ENCODE measurements at places on chromosomes 7 and 10.

DNA sequence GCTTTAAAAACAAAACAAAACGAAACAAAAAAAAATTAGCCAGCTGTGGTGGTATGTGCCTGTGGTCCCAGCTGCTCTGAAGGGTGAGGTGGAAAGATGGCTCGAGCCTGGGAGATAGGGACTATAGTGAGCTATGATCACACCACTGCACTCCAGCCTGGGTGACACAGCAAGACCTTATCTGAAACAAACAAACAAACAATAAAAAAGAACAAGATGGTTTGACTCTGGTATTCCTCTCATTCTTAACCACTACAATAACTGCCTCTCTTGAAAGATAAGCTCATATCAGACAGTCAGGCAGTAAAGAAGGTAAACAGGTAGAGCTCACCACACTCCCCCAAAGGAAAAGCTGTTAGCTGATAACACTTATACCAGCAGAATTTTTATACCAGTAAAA lies 14.1 kb upstream of the DUSP5 start:
- DNase-seq = no peak

DNA sequence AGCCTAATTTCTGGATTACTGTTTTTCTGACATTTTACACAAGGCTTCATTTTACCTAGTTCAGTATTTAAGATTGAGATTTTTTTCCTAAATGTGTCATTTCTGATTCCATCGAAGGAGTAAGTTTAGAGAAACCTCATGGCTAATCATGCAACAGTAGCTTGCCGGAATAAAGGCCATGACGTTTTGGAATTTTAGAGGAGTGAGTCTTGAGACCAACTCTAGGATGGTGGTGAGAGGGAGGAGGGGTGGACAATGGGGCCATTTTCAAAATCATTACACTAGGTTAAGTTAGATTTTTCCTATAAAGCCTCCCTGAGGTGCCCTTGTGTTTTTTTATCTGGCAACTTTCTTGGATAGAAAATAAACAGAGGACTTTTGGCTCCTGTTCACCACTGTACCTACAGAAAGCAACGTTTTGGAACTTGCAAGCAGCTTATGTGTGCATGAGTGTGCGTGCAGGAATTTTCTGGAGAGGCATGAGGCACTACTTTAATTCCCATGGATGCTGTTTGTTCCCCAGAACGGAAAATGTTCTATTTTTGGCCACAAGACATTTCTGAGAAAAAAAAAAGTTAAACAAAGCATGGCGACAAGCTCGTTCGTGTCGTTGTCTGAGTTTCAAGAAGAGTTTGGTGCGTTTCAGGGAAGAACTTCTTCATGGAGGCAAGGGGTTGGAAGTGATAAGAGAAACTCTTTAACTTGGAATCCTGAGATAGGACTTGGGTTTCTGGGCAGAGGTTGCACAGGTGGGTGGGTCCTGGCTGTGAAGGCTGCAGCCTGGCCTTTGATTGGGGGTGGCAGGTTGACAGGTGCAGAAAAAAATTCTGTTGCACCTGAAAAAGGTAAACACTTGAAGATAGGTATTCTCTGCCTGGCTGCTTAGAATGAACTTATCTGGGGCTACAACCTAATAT lies 178.1 kb downstream of the PTEN start:
- DNase-seq = no peak

- DNase-seq = no peak
Measured at GRCh38 chr7:7408001-7408770, 127.5 kb downstream of the COL28A1 start.

DNA sequence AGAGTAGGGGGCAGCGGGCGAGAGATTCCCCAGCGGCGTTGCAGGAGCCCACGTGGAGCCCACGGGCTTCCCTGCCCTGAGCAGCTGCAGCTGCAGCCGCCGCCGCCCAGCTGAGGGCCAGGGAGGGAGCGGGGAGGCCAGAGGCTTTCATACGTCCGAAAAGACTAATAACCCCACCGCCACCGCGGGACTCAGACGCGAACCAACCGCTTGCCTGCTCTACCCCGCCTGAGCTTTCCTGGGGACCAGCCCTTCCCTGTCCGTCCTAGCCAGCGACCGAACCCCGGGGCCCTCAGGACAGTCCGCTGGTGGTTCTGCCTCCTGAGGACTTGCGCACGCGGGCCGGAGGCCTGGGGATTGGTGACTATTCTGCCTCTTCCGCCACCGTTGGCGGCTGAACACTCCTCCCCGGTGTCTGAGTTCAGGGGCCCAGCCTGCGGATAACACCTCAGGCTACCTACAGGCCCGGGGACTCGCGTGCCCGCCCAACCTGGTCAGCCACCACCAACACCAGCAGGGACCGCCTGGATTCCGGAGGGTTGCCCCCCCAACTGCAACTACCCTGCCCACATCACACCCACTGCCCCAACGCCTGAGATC lies 18.4 kb downstream of the IFT22 start:
- no peak for DNase-seq

DNA sequence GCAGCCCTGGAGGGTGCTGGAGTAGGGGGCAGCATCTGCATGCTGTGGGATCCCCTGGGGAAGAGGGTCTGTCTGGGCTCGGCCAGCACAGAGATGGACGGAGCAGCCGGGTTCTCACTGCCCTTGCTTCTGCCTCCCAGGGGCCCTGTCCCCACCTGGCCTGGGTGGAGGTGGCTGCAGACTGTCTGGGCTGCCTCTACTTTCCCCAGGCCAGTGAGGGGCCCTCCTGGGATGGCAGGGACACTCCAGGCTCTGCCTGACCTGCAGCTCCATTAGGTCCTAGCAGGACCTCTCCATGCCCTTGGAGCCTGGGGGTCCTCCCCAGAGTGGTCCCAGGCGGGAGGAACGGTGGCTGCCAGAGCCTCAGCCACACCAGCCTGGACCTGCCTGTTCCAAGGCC lies 63.7 kb downstream of the PWWP2B start:
- DNase-seq = no peak

GRCh38 chr10:91684841-91685240 lies 52.0 kb upstream of the PPP1R3C start:
- DNase-seq = no peak

GRCh38 chr10:71343392-71343773 lies 24.3 kb downstream of the SLC29A3 start:
- DNase-seq = no peak

GRCh38 chr7:156472267-156472666 lies 168.3 kb upstream of the RNF32 start:
- DNase-seq = no peak

DNA sequence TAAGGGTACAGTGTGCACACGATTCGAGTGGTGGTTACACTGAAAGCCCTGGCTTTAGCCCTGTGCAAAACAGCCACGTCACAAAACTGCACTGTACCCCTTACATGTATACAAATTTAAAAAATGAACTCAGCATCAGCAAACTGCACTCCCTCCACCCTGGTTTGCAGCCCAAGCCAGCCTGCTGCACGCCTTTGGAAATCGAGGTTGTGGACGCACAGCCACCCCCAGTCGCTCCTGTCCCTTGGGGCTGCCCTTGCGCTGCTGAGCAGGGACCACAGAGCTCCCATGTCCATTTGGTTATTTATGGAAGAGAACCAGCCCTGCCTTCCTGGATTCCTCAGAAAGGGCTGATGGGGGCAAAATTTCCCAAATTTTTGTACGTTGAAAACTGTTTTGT lies 98.8 kb downstream of the INPP5A start:
- no peak for DNase-seq

DNA sequence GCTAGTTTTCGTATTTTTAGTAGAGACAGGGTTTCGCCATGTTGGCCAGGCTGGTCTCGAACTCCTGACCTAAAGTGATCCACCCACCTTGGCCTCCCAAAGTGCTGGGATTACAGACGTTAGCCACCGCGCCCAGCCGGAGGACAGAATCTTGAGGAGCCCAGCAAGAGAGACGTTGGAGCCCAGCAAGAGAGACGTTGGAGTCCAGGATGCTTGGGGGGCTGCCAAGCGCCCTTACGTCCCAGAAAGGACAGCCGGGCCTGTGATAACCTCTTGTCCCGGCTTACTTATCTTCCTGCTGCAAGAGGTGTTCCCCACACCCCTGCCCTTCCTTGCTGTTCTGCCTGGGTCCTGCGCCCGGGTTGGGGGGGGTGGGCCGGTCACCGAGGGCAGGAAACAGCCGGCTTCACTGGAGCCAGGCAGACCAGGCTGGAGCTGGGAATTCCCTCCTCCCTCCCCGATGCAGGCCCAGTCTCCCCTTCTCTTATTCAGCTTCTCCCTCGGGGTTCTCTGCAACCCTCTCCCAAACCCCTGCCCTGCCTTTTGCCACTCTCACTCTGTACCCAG lies 1.9 kb upstream of the EPHB4 start:
- no peak for DNase-seq

Data from CD4-positive, alpha-beta T cell treated with Interleukin-4 for 1 hour (primary cell).